Fibroblast of lung (primary cell): ENCODE measurements at places on chromosomes 4 and X.

- no peak for DNase-seq
These were observed 4.9 kb downstream of the PLS3 start for GRCh38 chrX:115565888-115566287.

GRCh38 chrX:136736690-136737089, 44.0 kb downstream of the ARHGEF6 start:
- DNase-seq, result no peak

DNA sequence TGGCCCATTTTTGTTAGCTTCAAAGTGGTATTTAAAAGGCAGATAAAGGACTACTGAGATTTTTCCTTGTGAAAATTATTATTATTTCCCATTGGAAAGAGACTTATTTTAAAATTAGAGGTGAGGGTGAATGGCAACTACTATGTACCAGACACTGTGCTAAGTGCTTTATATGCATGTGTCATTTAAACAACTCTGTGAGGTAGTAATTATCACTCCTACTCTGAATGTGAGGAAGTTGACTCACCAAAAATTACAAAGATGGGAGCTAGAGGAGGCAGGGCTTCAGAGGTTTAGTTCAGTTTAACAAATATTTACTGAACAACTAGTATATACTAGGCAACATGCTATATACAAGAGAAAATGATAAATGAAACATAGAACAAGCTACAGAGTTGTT, 78.2 kb downstream of the MSL3 start:
- no peak for DNase-seq

DNA sequence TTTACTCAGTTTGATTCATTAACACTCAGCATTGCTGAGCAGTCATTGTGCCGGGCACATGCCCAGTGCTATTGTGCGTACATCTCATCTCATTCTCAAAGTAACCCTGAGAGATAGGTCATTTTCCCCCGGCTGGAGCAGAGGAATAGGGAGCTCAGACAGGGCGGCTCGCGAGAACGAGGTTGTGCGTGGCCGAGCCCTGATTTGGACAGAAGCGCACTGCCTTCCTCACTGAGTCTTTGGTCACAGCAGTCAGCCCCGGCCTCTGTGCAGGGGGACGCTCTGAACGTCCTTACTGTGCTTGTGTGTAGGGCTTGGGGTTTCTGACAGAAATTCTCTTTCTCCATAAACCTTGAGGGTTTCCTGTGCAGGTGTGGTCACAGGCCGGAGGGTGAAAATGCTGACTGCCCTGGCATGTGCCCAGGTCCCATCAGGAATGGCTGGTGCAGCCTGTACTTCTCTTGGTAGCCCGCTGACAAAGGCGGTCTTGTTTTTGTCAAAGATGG, 39.5 kb downstream of the NOP14 start:
- DNase-seq, result no peak

DNA sequence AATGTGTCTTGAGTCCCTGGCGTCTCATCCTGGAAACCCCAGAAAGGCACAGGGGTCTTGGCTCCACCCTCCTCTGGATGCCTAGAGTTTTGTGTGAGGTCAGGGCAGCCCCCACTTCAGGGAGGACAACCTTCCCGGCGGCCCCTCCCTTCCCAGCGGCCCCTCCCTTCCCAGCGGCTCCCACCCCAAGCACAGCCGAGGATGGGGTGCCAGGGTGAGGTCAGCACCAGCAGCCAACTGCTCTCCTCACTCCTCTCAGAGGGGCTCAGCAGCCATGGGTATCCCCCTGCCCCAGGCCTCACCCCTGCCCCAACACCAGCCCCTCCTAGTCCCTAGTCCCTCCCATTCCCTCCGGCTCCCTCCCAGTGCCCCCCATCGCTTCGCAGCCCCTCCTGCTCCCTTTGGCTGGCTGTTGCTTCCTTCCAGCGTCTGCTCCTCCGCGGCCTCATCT, 17.4 kb downstream of the DGKQ start:
- DNase-seq, result no peak

DNA sequence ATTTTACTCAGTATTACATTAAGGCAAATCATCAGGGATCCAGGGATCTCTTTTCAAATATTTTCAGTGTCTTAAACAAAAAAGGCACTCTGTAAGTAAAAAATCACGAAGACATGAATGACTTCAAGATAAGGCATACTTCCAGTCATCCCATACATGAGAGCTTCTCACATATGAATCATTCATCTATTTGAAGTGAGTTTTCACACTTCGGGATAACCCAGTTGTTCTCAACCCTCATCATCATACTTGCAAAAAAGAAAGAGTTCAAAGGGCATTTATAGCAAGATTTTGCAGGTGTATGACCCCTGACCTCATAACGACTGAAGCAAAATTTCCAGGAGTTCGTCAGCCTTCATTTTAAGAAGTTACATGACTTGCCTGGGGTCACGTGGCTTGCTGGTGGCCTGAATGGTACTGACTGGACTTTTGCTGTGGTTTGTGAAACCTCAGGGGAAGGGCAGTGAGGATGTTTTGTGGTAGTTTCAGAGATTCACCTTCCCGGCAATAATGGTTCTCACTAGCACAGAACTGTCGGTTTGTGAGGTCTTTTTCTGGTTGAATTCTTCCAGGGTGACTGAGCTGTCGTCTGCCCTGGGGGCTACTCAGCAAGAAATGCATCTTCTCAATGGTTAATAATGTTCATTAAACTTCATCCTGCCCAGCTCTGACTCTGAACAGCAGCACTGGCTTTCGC, 115.8 kb upstream of the SHISA3 start:
- no peak for DNase-seq

DNA sequence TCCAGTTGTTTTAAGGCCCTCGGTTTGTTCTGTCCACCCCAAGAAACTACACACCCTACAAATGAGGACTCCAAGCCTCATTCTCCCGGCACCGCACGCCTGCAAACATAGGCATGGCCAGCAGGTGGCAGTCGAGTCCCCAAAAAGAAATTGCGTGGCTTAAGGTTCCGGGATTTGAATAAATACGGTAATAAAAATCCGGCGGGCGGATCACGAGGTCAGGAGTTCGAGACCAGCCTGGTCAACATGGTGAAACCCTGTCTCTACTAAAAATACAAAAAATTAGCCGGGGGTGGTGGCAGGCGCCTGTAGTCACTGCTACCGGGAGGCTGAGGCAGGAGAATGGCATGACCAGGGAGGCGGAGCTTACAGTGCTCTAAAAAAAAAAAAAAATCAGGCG, 21.8 kb upstream of the CSF2RA start:
- peak; percentile 7 for DNase-seq

- DNase-seq, result no peak
These were observed 1.4 kb downstream of the FGF13 start for GRCh38 chrX:138709886-138710791.

DNA sequence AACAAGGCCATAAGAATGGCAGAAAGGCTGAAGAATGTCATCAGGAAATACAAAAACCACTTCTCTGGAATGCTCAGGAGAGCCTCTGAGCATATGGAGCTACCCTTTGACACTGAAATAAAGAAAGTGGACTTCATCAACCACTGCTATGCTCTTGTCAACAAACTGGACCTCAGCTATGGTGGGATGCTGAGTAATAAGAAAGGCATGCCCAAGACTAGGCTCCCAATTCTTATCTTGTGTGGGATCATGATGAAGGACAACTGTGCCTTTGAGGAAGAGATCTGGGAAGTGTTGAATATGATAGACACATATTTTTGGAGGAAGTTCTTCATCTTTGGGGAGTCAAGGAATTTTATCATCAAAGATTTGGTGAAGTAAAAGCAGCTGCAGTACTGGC, 86.9 kb upstream of the MAGEB16 start:
- DNase-seq, result peak; percentile 65

- peak; percentile 59 for DNase-seq
These were observed 7.9 kb downstream of the TRIM2 start for GRCh38 chr4:153211986-153212728.

DNA sequence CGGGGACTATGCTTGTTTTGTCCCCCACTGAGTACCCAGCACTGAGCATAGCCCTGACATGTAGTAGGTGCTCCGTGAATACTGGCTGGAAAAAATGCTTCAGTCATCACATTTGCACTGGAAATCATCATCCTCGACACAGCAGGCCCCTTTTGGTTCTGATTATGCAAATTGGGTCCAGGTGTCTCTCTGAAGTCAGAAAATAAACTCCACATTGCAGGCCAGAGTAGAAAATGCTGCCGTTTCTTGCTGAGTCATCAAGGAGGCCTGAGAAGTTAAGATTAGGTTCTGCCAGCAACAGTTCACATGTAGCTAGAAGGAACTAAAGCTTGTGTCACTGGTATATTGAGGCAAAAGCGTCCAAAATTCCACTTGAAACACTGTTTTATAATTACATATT, 15.0 kb upstream of the STK32B start:
- DNase-seq, result peak; percentile 76

GRCh38 chr4:162497564-162498167, 333.9 kb upstream of the FSTL5 start:
- DNase-seq, result peak; percentile 29

GRCh38 chrX:72051589-72051988, 80.1 kb downstream of the RTL5 start:
- no peak for DNase-seq

DNA sequence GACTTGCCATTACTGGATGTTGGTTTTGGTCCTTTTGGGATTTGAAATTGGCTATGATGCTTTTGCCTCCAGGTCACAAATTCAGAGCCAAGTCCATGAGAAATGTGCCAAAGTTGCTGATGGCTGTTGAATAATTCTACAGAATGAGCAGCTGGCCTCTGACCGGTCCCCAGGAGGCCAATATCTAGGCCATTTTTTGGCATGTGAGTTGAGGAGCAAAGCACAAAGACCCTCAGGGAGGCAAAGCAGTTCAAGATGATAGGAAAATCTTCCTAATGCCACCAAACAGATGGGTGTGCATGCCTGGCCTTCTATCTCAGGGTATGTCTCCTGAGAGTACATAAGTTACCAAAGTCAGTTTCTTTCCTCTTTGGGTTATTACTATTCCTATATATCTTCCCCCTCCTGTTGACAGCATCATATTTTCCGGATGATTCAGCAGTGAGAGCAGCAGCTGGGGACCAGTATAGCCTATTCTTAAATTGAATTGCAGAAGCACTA, 44.4 kb downstream of the SEL1L3 start:
- DNase-seq, result no peak

- no peak for DNase-seq
These were observed 260.9 kb downstream of the GLUD2 start for GRCh38 chrX:121308276-121308805.

- no peak for DNase-seq
These were observed 51.3 kb downstream of the PCDH19 start for GRCh38 chrX:100358766-100359165.

GRCh38 chr4:88802585-88803286, 105.1 kb upstream of the NAP1L5 start:
- DNase-seq, result peak; percentile 40

DNA sequence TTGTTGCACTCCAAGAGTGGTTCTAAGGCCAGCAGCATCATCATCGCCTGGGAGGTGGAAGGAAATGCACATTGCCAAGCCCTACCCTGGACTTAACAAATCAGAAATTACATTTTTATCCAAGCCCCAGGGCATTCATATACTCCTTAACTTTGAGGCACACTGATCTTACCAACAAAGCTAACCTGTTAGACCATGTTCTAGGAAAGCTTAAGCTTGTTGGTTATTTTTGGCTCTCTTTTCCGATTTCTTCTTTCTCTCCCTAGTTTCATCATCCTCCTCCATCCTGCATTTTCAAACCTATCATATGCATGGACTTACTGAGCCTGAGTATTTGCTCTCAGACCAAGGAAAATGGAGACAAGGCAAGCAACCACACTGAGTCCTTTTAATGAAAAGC, 133.4 kb downstream of the OPHN1 start:
- DNase-seq, result no peak

- no peak for DNase-seq
These were observed 33.0 kb upstream of the FRAS1 start for GRCh38 chr4:78024085-78024484.

GRCh38 chr4:65033899-65034298, 624.6 kb upstream of the TECRL start:
- DNase-seq, result no peak

DNA sequence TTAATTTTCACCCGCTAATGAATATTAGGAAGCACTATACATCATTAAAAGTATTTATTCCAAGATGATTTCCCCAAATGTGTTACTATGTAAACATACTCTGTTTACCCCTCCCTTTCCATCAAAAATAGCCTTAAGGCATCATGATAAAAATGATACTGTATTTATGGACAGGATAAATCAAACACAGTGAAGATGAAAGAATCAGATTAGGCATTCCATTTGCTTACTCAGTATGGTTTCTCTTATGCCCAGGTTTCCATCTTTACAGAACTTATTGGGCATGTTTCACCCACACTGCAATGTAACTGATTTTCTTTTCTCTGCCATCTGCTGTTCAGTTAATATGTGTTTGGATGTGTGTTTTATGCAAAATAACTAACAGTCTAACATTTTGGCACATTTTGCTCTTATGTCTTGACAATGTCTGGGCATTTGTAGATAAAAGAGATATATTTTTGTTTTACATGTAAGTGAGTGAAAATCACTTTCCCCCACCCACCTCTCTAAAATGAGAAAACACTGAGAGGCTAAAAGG, 445.2 kb downstream of the RPA4 start:
- no peak for DNase-seq

DNA sequence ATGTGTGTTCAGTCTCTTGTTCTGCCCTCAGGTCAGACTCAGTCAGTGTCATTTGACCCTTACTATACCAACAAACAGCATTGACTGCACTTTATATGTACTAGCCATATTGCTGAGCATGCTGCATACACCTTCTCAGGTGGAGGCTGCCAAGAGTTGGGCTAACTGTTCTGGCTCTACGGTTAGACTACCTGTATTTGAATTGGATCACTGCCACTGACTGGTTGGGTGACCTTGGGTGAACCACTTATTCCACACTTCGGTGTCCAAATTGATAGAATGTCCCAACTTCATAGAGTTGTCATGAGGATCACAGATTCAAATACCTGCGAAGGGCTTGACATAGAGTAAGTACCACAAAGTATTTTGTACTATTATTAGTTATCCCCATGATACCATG, 91.2 kb upstream of the GPR50 start:
- DNase-seq, result no peak

GRCh38 chrX:73850124-73851013, 287.4 kb downstream of the CHIC1 start:
- DNase-seq, result peak; percentile 46

DNA sequence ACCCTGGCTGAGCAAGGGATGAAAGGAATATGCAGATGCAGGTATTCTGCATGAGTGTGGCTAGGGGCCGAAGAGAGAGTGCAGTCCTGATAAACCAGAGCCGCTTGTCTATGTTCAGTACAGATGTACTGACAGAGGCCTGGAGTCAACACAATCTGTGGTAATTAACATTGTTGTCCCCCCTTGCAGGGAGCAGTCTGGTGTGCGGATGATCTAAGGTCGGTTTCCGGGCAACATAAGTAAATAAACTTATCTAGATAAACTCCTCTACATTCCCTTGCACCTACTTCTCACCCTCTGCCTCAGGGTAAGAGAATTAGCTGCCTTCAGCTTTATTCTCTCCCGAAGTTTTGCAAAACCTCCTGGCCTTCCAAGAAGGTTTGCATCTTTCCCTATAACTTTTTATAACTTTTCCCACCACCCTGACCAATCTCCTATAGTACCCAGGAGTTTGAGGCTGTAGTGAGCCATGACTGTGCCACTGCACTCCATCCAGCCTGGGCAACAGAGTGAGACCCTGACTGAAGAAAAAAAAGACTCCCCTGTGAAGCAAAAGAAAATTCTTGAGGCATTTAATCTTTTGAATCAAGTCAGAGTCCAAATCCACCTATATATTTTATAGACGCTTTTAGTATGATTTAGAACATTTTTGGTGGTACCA, 26.6 kb downstream of the SNX25 start:
- DNase-seq, result peak; percentile 44
